ENCODE measurements at places on chromosomes 5 and 9.

DNA sequence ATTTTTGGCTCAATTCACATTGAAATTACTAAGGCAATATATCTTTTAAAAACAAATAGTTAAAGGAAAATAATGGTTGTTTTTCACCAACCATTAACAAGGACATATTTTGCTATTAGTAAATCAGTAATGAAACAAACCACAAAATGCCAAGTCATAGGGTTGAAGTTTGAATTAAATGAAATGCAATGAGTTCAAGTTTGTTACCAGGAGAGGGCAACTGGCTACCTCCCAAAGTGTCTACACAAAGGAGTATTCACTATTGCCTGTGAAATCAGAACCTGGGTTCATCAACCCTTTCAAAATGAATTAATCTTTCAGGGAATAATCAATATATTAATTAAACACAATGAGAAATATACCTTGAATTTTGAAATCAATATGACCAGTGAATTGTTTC is 138.4 kb upstream of the DMRTA1 start:
- no peak for DNase-seq

DNA sequence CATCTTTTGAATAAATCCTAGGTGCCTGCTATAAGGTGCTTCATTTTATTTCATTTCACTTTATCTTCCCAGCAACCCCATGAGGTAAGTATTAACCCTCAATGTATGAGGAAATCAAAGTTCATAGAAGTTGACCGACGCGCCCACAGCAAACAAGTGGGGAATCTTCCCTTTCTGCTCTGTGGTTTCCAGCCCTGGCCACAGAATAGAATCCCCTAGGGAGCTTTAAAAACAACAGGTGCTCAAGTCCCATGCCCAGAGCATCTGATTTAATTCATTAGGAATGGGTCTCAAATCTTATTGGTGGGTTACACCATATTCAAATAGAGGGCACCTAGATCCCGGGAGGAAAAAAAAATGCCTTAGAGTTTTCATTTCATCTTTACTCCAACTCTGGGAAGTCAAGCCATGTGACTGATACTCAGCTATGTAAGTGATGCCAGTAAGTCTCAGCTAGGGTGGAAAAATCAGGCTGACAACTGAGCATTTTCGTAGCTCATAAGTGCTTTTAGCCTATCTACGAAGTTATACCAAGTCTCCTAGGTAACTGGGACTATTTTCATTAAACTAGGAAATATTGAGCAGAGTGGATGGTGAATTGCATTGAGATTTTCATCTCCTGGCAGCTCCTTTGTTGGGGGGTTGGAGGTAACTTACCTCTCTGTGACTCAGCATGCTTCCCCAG is 353.4 kb upstream of the SLC30A5 start:
- no peak for DNase-seq

GRCh38 chr5:169778622-169779596 is 141.8 kb downstream of the DOCK2 start:
- no peak for DNase-seq

DNA sequence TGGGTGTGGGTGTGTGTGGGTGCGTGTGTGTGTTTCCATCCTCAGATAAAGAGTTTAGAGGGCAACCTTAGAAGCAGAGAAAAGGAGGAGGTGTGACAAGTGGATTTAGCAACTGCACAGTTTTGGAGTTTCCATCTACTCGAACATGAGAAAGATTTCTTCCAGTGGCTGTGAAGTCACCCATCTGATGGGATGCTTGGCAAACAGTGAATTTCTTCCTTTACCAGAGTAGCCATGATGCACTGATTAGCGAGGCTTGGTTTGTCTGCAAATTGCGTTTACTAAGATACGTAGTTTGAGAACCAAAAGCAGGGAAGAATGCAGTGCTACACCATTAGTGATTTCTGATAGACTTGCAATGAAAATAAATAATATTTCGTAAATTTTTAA is 791 bp upstream of the STARD4 start:
- no peak for DNase-seq

- DNase-seq: no peak
Observed at GRCh38 chr5:123856766-123857165, 344.8 kb downstream of the CSNK1G3 start.

DNA sequence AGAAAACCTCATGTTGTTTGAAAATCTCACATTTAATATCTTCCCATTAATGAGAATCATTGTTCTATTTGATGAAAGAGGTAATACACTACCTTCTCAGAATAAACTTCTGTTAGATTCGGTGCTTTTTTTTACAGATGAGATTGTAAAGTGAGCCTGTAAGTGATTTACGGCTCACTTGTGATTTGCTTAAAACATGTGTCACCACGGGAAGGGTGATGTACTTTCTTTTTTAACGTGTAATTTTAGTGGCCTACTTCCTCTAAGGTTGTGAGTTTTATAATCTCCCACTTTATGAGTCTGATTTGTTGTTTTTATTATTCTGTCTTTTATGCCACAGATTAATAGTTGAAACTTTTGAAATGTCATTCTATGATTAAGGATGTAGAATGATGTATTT is 15.9 kb downstream of the ANXA1 start:
- DNase-seq: peak; percentile 50

Measured in large intestine (tissue), 12 donors.